ENCODE measurements at places on chromosomes 3 and 15.

GRCh38 chr3:123642182-123642956, 57.5 kb upstream of the HACD2 start:
- DNase-seq, result peak; percentile 92

GRCh38 chr15:47473106-47473725, 244.1 kb upstream of the SEMA6D start:
- no peak for DNase-seq

- no peak for DNase-seq
Measured at GRCh38 chr3:142953443-142953842, 10.0 kb downstream of the PAQR9 start.

DNA sequence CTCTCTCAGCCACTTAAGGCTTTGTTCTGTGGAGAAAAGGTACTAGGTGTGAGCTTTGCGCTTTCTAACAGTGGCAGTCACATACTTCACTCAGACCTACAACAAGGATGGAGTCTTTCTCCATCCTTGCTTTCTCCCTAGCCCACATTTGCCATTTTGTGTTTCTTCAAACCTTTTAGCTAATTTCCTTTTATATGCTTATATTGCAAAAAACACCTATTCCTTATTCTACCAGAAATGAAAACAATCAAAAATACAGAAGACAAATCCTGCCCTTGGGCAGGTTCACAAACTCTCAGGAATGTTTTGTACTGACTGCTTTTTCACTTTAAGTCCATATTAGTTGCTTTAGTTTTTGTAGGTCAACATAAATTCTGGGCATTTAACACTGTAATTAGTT, 914.2 kb downstream of the SQOR start:
- no peak for DNase-seq

DNA sequence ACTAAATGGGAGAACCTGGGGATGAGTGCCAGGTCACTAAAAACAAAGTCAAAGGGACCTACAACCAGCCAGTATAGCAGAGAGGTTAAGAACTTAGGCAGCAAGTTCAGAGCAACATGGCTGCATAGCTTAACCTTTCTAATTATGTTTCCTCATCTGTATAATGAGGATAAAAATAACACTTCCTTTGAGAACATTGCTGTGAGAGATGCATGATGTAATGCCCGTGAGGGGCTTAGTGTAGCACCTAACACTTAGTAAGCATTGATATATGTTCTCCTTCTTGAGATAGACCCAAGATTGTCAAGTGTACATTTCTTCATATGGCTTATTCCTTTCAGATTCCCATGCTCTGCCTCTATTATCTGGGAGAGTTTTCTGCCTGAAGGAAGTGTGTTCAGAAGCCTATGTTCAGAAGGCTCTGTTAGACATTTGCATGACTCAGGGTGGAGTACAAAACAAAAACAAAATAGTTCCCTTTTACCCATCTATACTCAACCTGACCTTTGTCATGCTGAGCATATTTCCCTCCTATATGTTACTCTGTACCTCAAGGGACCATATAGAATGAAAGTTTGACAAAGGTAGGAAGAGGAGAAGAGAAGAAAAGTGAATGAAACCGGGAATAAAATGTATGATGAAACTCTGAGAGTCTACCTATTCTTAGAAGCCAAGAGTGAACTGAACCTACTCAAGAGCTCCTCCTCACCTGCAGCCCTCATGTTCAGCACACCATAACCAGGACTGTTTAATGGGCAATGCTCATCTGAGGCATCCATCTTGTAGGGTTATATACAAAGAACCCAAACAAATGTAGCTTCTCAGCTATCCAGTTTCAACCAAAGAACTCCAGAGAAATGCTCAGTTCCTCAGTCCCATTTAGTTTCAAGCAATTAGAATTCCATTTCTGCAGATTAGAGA, 70.7 kb upstream of the KCNMB2 start:
- no peak for DNase-seq
